ENCODE measurements at places on chromosomes 3 and 15. TPM values are rescaled to one million over a fixed set of nuclear protein-coding genes. Genes with fewer than 3 reads are reported as not detected.
A peak's percentile ranks its signal among the peaks of the same experiment; 100 is the strongest.

GRCh38 chr15:55218056-55218455, 21.3 kb upstream of the RSL24D1 start:
- no peak for DNase-seq

DNA sequence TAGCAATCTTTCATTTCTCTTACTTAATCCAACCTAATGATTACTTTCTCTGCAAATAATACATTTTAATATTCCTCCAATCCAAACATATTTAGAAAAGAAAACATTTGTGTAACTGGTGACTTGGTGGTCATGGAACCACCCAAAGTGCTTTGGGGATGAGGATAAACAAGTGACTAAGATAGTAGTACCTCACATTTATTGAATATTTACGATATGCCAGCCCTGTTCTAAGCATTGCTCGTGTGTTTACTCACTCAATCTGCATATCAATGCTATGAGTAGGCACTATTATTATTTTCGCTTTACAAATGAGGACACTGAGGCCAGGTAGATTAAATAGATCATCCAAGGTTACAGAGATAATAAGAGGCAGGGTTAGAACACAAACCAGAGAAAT, 189.5 kb downstream of the SHOX2 start:
- DNase-seq: no peak

DNA sequence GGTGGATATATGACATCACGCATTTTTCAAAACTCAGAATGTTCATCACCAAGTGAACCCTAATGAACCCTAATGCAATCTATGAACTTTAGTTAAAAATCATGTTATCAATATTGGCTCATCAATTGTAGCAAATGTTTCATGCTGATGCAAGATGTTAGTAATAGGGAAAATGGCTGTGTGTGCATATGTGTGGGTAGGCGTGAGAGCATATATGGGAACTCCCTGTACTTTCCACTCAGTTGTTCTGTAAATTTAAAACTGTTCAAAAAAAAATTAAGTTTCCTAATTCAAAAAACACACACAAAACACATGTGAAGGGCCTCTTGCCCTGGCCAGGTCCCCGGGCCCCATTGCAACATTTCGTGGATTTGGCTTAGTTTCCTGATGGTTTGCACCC, 89.7 kb upstream of the PROK2 start:
- no peak for DNase-seq

DNA sequence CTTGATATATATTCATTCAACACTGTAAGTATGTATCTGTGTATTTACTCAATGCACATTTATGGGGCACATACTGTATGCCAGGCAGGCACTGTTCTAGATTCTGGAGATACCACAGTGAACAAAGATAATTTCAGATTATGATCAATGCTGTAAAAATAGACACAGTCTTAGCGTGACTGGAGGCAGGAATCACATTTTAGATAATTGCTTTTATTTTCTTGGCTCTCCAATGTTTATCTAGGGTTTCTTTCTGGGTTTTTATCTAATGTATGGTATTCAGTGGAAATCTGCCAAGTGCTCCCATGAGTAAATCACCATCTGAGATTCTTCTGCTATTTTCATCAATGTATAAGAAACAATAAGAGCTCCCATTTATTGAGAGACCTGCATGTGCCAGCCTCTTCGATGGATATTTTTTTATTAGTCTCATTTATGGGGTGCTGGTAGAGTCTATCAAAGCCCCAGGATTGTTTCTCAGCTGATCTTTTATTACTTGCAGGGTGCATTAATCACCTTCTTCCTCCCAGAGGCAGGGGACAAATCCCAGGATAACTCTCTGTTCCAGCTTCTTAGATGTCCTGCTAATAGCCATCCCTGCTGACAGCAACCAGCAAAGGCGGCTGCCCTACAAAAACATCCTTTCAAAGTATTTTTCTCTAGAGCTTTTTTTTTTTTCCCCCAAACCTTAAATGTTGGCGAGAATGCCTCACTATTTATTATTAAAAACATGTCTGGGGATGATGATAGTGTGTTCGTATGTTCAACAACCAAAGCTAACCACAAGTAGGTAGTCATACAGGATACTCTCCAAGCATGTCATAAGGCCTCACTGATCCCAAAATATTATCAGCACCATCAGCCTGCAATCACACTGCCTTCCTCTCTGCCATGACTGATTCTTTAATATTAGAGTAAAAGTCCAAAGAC, 331.0 kb upstream of the RASGRP1 start:
- peak; percentile 29 for DNase-seq

- DNase-seq: no peak
Measured at GRCh38 chr3:152434142-152434541, 165.4 kb downstream of the MBNL1 start.

DNA sequence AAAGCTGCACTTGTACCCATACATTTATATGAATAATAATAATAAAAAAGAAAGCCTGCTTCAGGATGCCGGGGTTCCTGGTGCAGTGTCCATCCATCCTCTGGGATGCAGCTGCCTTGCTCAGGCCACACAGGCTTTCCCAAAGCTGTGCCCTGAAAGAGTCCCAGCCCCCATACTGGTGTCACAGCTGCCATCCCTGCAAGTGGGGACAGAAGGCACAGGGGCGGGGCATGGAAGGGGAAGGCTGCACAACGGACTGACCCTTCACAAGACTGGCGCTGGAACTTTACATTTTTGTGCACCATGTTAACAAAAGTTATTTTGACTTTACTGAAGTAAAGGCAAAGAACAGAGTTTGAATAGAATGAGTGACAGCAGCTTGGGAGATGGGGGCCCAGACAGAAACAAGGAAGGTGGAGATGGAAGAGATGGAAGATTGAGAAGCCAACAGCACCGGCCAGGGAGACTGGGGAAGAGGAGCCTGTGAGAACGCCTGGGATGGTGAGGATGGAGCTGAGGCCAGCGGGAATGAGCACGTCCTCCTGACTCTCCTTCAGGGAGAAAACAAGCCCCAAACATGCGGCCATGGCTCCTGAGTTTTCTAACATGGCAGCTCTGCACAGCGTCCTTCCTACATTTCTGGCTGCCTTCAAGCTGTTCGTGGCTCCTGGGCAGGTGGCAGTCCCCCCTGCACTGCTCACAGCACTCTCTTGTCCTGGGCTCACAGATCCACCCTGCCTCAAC, 73.1 kb downstream of the ABTB1 start:
- no peak for DNase-seq

DNA sequence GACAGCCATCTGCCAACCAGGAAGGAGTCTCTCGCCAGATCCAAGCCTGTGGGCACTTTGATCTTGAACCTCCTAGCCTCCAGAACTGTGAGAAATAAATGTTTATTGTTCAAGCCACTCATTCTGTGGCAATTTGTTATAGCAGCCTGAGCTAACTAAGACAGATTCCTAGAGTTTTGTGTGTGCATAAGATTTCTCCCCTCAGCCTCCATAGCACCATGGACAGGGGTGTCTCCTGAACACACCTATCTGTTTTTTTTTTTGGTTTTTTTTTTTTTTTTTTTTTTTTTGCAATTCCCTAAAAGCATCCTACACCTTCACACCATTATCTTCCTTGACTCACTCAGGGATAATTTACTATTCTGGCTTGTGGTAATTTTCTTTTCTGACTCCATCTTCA, 768.5 kb downstream of the NR2F2 start:
- no peak for DNase-seq

The IL17RE gene
- 1.3 TPM for total RNA-seq

GRCh38 chr3:143581972-143582722, 266.1 kb downstream of the SLC9A9 start:
- DNase-seq: no peak

- peak; percentile 55 for DNase-seq
Measured at GRCh38 chr3:194588741-194589140, 44.5 kb downstream of the TMEM44 start.

The CGNL1 gene
- total RNA-seq: 4.7 TPM

The ECE2 gene
- total RNA-seq: not detected

DNA sequence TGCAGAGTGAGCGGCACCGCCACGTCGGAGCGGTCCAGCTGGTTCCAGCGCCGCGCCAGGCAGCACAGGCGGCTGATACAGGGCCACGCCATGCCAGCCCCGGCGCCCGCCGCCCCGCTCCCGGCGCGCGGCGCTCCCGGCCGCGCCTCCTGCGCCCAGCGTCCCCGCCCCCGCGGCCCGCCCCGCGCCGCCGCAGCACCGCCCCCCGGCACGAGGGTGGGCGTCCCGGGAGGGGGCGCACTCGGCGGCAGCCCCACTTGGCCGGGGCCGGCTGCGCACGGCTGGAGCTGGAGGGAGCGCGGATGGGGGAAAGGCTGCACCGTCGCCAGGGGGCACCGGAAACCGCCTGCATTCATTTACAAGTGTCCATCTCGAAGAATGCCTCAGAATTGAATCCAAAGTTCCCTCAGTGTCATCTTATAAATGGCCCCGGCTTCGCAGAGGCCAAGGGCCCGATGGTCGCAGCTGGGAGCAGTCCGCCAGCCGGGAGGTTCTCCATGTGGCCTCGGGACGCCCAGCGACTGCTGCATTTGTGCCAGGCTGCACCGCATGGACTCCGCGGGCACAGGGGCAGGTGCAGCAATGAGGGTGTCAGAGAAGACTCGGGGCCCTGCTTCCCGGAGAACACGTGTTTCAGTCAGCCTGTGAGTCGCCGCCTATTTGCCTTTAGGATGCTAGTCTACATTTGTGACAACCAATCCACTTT, at the start of gene MAP6D1:
Gene MAP6D1 (minus strand): TSS at position 122 of the 706 bp plus-strand sequence. CDS start 30 bp downstream, at position 92.
- DNase-seq: peak; percentile 29

The ALDH1A3 gene
- total RNA-seq: 17.6 TPM

- DNase-seq: peak; percentile 61
Measured at GRCh38 chr3:72694398-72694797, 153.8 kb downstream of the SHQ1 start.

The TMEM202 gene
- not detected for total RNA-seq

The CCDC50 gene
- total RNA-seq: 94.5 TPM

- no peak for DNase-seq
Measured at GRCh38 chr3:105579439-105579838, 212.7 kb downstream of the ALCAM start.

DNA sequence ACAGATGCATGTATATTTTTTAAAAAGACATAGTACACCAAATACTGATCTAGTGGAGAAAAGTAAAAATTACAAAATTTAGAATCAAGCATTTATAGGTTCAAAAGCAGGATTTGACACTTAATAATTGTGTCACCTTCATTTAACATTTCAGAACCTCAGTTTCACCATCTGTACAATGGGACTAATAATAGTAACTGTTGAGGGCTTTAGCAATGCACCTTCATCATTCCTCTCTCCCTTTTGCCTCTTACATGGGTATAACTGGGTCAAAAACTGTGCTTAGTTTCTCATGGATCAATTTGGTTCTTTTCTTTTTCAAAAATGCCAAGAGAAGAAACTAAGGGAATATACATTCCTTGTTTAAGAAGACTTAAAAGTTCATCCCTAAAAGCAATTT, 5.5 kb upstream of the TMEM212 start:
- DNase-seq: no peak

- no peak for DNase-seq
Measured at GRCh38 chr3:175818811-175819464, 959.8 kb downstream of the NAALADL2 start.

DNA sequence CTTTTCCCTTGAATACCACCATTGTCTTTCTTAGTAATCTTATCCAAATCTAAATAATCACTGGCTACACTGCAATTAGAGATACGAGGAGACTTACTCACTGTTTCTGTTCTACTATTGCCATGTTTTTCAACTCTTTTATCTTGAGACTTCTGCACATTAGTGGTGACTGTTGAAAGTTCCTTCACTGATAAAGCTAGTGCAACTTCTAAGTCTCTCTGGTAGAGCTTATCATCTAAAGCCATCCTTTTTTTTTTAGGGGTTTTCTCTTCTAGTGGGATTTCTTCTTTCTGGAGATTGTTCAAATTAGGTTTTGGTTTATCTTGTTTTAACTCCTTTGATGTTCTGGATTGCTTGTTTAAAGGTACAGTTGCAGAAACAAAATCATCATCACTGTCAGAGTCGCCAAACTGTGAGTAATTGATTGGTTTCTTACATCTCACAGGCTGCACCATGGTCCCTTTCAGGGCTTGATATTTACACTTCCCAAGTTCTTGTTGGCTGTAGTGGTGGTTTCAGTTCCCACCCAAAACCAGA, 37.7 kb downstream of the NCK1 start:
- no peak for DNase-seq

GRCh38 chr15:67690936-67691335, 134.4 kb upstream of the SKOR1 start:
- DNase-seq: peak; percentile 45

The ITIH1 gene
- total RNA-seq: not detected

- DNase-seq: no peak
Measured at GRCh38 chr3:179832333-179832854, 179.6 kb downstream of the USP13 start.

GRCh38 chr3:186458306-186459107, 85.7 kb downstream of the CRYGS start:
- DNase-seq: no peak

GRCh38 chr15:39804026-39804425, 21.4 kb upstream of the FSIP1 start:
- no peak for DNase-seq

DNA sequence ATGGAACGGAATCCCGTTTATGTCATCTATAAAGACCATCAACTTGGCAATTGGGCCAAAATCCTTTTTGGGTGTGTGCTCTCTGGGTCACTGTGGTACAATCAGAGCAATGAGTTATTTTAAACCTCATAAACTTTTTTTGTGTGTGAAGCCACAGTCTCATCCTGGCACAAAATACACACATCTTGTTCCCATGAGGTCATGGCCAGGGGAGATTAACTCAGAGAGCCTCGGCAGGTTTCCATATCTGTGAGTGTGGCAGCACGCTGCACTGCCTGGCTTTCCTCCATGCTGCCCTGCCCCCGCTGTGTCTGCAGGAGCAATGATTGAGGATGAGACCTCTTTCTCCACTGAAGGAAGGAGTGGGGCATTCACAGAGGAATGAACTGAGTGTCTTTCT, 54.0 kb upstream of the DLG1 start:
- DNase-seq: peak; percentile 87

- DNase-seq: peak; percentile 41
Measured at GRCh38 chr3:1117843-1118473, 25.1 kb downstream of the CNTN6 start.

DNA sequence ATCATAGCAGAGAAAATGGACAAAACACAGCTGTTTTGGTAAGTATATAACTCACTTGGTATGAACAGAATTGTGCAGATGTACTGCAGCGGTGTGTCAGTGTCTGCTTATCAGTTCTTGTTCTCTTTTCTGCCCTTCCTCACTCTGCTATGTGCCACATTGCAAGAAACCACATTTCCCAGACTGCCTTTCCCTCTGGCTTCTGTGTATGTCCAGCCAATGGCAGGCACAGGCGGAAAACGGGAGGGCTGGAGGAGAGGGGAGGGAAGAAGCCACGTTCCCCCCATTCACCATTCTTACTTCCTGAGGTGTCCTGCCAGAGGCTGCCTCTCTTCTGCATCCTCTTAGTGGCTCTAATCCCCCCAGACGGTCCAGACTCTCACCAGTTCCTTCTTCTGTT, 15.4 kb downstream of the HHLA2 start:
- no peak for DNase-seq

- DNase-seq: no peak
Measured at GRCh38 chr3:43695443-43695842, 4.7 kb downstream of the ABHD5 start.

The PARP15 gene
- not detected for total RNA-seq

GRCh38 chr3:15204005-15204404, 2.0 kb upstream of the CAPN7 start:
- DNase-seq: peak; percentile 28

Measured in A172 (cell line).